ENCODE measurements at places on chromosomes 6 and 20.

GRCh38 chr20:7214081-7214740 is 446.7 kb downstream of the BMP2 start:
- no peak for DNase-seq

DNA sequence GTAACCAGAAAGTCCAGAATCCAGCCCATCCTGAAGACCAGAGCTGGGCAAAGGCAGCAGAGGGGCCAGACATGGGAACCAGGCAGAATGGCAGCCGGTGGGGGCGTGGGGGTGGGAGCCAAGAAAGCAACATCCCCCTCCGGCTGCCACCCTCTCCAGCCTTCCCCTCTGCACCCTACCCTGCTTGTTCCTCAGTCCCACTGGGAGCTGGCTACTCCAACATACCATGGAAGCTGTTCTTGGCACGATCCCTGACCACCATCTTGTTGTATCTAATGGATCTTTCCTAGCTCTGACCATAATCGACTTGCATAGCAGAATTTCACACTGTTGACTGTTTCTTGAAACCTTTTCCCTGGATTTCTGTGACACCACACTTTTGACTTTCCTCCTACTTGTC is 30.2 kb downstream of the ADA start:
- DNase-seq, result no peak

DNA sequence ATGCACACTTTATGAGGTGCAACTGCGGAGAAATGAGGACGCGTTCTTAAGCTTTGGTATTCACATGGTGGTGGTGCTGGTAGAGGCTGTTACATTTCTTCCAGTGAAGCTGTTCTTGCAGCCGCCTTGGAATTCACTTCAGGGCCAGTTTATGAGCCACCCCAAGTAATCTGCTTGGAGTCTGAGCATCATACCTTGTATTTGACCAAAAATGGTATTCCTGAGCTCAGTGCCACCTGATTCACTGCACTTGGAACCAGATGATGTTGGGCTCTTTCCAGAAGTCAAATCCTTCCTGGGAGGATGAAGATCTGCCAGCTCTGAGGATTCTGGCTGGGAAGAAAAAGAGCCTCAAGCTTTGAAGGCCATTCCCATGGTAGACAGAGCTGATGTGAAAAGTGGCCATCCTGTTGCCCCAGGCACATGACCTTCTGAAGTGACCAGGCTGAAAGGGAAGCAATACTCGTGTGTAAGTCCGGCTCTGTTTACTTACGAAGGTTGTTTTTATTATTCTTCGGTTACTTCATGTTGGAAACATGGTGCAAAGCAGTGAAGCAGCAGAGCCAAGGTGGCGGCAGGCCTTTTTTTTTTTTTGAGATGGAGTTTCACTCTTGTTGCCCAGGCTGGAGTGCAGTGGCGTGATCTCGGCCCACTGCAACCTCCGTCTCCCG is 7.7 kb downstream of the MANBAL start:
- no peak for DNase-seq

DNA sequence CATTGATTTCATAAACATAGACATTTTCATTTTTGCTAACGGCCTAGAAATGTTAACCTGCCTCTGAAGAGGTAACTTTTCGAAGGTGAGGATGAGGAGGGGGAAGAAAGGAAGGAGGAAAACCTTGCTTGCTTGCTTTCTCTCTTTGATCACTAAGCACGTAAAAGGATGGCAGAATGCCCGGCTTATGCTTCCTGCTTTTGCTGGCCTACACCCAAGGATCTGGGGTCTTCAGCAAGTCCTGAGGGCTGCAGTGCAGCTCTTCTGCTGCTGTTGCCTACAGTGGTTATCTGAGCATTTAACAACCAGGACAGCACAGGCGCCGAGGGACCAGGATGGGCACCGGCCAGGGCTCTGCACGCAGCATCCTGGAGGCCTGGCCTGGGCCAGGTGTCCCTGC is 150.8 kb upstream of the TAB2 start:
- no peak for DNase-seq

GRCh38 chr6:142805042-142805441 is 139.9 kb downstream of the HIVEP2 start:
- no peak for DNase-seq

DNA sequence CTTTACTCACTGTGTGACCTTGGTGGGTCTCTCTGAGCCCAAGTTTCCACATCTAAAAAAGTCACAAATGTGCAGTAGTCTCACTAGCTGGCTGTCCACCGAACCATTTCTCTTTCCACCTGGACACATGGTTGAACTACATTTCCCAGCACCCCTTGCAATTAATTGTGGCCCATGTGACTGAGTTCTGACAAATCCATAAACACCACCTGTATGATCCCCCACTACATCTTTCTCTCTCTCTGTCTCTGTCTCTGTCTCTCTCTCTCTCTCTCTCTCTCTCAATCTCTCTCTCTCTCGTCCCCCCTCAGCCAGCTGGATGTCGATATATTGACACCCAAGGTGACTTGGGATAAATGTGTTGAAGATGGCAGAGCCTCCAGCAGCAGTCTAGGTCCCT is 42.8 kb downstream of the SNHG17 start:
- no peak for DNase-seq

DNA sequence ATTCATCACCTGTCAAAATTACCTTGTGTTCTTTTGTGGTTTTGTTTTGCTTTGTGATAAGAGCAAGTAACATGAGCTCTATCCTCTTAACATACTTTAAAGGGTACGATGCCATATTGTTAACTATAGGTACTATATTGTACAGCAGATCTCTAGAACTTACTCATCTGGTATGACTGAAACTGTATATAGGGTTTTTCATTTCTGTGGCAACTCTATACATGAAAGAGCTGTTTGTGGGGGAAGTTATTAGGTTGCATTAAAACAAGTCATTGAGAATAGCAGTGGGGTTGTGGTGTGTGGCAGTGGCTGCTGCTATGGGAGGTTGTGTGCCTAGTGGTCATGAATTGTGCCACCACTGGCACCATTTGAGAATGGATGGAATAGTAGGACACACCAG is 268.4 kb downstream of the KCNQ5 start:
- no peak for DNase-seq

- no peak for DNase-seq
These were observed 34.1 kb upstream of the ID1 start for GRCh38 chr20:31570735-31571617.

DNA sequence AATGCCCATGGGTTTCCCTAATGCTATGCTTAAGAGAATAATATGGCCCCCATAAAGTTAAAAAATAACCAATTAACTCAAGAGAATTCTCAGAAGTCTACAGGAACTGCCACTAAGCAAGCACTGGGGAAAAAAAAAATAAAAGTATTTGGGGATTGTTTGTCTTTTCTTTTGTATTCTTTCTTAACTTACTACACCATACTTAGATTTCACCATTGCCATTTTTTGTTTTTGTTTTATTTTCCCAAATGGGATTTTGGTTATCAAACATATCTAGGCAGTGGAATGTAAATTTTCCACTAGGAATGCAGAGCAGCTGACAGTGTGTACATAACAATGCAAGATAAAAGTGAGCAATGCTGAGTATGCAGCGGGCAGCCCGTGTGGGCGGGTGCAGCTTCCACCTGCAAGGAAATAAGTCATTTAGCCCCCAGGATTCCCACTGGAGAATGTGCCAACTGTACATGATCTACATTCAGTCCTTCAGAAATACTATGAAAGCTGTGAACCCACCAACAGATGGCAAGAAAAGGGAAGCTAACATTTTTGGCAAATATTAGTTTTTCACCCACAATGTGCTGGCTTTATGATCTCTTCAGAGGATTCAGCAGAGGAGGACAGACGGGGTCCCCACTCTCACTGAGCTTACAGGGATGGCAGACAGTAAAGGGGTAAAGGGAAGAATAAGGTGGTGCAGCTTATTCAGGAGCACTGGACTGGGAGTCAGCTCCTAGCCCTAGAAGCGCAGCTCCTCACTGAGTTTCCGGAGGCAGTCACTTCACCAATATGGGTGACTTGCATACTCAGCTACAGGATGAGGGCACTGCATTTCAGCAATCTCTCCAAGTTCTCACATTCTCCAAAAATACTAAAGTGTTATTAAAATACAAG is 44.4 kb downstream of the DCDC2 start:
- DNase-seq, result no peak
